Progenitor cell of endocrine pancreas (in vitro differentiated cells): ENCODE measurements at places on chromosomes 13 and 19. TPM values are rescaled to one million over a fixed set of nuclear protein-coding genes. Genes with fewer than 3 reads are reported as not detected.

GRCh38 chr19:53876651-53877224, 5.3 kb upstream of the PRKCG start:
- DNase-seq: no peak
- H3K27ac ChIP-seq: peak overlapping the region; percentile 53
- peaks cover 4% of the 10 kb centered on the region for H3K4me1 ChIP-seq
- peaks cover 13% of the 10 kb centered on the region for H3K36me3 ChIP-seq
- no peak overlapping the region for H3K4me3 ChIP-seq

DNA sequence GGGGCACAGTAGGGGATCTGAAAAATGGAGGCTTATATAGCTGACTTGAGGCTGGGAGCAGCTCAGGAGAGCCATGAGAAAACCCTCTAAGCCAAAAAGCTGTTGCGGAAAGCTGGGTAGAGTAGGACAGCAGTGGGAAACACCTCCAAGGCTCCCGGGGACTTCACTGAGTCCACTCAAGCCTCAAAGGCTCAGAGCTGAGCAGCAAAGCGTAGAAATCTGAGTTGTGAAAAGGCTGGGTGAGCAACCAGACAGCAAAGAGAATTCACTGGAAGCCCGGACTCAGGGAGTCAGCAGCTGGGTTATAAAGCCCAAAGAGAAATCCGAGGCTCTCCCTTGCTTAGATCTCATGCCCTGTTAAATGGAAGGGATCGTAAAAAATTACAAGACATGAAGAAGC, 905.0 kb downstream of the EFNB2 start:
- DNase-seq: no peak
- no peak overlapping the region for H3K4me3 ChIP-seq
- no peak overlapping the region for H3K27ac ChIP-seq
- no peaks in the 10 kb centered on the region for H3K36me3 ChIP-seq
- H3K27me3 ChIP-seq: peaks cover 7% of the 10 kb centered on the region

DNA sequence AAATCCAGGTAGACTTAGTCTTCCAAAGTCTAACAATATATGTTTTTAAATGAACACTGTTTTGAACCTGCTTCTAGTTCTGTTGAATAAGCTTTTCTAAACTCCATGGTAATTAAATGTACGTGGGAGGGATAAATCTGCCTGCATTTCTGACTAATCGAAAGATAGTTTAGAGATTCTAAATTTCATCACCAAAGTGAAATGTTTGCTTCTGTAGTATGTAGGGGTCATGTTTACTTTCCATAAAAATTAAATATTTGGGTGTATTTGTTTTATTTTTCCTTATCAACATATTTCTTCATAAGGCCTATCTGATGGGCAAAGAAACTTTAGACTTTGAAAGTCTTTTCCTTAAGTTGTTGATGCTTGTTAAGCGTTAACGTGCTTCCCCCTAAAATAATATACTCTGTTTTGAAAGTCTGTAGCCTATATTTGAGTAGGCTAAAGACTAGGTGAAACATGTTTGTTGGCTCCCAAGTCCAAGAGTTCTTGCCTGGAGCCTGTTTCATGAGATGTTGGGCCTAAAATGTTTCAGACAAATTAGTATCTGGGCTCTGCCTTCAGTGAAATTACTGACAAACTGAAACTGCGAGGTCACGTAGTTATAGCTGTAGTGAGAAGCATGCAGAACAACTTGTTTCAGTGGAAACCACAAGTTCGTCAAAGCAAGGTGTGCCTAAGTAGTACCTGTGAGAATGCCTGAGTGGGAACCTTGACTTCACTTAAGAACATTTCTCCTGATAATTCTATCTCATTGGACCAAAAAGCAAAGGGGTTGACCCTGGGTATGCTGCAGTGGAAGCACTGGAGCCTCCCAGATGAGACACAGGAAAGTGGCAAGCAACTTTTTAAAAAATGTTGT, 126.2 kb downstream of the LMO7 start:
- H3K27me3 ChIP-seq: no peaks in the 10 kb centered on the region
- DNase-seq: no peak
- peaks cover 25% of the 10 kb centered on the region for H3K4me1 ChIP-seq

RUBCNL gene
- 1.4 and 2.1 TPM in 2 replicates for total RNA-seq

IGFLR1 gene
- 5.1 TPM in 2 replicates for total RNA-seq

SLC10A2 gene
- not detected in 2 replicates for total RNA-seq

LGALS4 gene
- total RNA-seq: 2.7 and 3.7 TPM in 2 replicates

IGFL3 gene
- not detected in 2 replicates for total RNA-seq
